Stimulated activated CD4-positive, alpha-beta T cell treated with anti-CD3 and anti-CD28 coated beads, Interleukin-2, amount 100 ng/mL, for 24 hours (primary cell): ENCODE measurements at places on chromosomes 7 and 10.

GRCh38 chr10:35781643-35782035 is 139.5 kb upstream of the FZD8 start:
- no peak for DNase-seq

GRCh38 chr10:101041252-101041761 is 10.3 kb downstream of the SFXN3 start:
- DNase-seq: peak; percentile 71

GRCh38 chr7:27168265-27168947 is 3.1 kb upstream of the HOXA9 start:
- peak; percentile 37 for DNase-seq

- DNase-seq: no peak
Measured at GRCh38 chr10:59176241-59177030, at the start of gene PHYHIPL. PHYHIPL (plus strand) TSS chr10:59176643; CDS start chr10:59176854, 211 bp downstream.

GRCh38 chr10:17905491-17905890 is 46.2 kb upstream of the SLC39A12 start:
- DNase-seq: no peak

- no peak for DNase-seq
Measured at GRCh38 chr7:136039577-136040345, 62.6 kb upstream of the MTPN start.
